Stimulated activated CD4-positive, alpha-beta T cell treated with anti-CD3 and anti-CD28 coated beads, Interleukin-15, amount 100 ng/mL, for 48 hours (primary cell): ENCODE measurements at places on chromosomes 13 and 19.

GRCh38 chr19:16330806-16331690 lies 6.4 kb downstream of the KLF2 start:
- no peak for DNase-seq

DNA sequence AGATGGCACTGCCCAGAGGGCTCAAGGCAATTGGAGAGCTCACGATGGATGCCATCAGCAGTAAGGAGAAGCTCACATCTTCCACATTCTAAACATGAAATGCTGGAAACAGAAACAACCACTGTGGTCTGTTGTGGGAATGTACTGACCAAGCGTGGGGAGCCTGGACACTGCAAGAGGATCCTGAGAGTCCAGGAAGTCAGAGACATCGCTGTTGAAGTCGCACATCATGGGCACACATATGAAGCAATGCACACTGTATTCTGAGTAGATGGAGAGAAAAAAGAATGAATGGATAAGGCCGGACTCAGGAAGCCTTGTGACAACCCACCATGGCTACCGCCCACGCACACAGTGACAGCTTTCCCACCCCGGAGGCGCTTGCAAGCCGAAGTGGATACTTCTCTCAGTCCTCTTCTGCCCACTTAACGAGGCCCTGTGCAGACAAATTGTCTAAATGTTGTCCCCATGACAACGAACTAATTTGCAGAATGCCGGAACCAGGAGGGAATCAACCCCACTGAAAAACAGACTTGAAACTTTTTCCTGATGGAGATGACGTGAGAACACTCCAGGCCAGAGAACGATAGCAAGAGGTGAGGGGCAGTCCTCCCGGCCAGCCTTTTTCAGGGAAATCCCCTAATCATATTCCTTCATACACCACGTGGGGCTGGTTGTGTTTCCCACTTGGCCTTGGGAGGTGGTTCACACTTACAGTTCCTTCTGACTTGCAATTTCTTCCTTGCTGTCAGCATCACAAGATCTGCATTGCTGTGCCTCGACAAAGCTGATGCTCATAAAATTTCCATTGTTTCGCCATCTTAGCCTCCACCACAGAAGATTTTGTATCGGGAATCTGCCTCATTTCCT lies 109.6 kb upstream of the SERP2 start:
- no peak for DNase-seq

- DNase-seq = no peak
Measured at GRCh38 chr13:32495429-32495828, 43.2 kb downstream of the N4BP2L2 start.

GRCh38 chr19:45528744-45529419 lies 21.6 kb downstream of the VASP start:
- DNase-seq = no peak

DNA sequence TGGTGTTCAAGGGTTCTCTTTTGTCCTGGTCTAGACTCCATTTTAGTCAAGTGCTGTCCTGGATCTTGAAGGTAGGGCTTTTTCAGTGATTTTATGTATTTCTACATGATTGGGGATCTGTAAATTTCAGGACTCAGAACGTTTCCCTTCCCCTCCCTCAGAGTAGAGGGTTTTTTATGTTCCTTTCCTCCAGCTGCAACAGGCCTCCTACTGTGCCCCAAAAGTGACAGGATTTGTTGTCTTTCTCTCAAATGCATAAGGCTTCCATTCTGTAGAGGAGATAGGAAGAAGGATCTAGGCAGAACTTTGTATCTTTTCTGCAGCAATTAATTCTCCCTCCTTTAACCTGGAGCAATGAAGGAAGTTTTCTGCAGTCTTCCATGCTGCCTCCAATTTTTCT lies 251.3 kb downstream of the MAB21L1 start:
- no peak for DNase-seq
